Activated CD8-positive, alpha-beta T cell treated with anti-CD3 and anti-CD28 coated beads, Interleukin-2, amount 10 ng/mL, durations not matched to agents 7 days and 5 days (primary cell): ENCODE measurements at places on chromosomes 3 and 15.
A peak's percentile ranks its signal among the peaks of the same experiment; 100 is the strongest.

DNA sequence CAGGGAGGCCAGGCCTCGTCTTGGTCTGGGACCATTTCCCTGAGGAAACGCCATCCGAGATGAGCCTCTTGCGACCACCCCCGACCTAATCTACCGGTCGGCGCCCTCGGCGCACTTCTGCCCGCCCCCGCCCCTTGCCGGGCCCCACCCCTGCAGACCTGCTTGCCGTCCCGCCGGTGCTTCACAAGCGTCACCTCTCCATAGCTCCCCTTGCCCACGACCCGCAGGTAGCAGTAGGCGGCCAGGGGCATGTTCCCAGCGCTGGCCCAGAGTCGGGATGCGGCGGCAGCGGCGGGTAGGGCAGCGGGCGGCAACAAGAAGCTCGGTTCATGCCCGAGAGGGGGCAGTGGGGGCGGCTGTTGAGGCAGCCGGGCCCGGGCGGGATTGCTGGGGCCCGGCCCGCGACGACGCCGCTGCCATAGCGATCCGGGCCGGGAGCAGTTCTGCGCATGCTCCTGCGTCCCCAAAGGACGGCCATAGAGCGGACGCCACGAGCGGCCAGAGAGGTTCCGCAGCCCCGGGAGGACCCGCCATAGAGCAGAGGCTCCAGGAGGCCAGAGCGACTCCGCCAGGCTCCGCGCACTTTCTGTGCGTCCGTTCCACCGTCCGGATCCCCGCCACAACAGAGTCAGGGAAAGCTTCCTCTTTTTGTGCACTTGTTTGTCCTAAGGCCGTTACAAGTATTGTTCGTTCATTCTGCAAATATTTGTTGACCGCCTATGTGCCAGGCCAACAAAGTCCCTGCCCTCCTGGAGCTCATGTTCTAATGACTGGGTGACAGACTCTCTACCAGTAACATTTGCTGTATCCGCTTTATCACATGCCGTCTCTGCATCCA is at the start of gene NEK4:
Gene NEK4 (minus strand): TSS at position 445 of the 838 bp plus-strand sequence. CDS start 194 bp downstream, at position 251.
- DNase-seq = peak; percentile 89

- DNase-seq = no peak
Observed at GRCh38 chr15:99628374-99629001, 62.7 kb downstream of the MEF2A start.

GRCh38 chr3:23819599-23820360 is 14.0 kb downstream of the UBE2E1 start:
- DNase-seq = no peak

DNA sequence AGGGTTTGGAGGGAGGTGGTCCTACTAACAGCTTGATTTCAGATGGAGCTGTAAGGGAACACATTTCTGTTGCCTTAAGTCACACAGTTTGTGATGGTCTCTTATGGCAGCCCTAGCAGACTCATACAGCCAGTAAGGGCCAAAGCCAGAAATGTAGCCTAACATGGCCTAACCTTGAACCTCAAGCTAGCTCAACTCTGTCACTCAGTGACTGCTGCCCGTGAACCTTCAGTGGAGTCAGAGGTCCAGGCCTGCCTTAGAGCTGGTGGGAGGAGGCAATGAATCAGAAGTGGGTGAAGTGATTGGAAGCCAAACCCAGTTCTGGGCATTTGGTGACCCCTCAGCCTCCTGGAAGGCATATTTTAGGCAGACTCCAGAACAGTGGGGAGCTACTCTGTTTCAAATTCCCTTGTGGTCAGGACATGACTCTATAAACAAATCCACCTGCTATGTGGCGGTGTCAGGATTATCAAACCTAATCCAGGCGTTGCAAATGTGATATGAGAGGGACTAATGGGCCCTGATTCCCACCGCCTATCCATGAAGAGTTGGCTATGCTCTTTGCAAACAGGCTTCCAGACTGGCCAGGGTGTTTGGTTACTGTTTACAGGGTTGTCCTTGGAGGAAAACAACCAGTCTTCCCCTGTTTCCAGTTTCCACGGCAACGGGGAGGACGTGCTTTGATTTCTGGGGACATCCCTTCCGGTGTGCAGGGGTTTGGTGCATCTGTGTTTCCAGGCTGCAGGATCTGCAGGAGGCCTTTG is 105.9 kb upstream of the AGBL1 start:
- no peak for DNase-seq

DNA sequence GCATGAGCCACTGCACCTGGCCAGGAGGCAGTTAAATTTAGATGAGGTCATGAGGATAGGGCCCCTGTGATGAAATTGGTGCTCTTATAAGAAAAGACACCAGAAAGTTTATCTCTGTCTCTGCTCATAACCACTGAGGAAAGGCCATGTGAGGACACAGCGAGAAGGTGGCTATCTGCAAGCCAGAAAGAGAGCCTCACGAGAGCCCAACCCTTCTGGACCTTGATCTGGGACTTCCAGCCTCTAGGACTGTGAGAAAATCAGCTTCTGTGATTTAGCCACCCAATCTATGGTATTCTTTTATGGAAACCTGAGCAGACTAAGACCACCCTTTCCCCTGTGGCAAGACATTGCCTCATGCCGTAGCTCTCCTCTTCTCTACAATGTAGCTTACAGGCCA is 337.6 kb downstream of the THSD4 start:
- no peak for DNase-seq

GRCh38 chr15:52558196-52558595 is 10.6 kb downstream of the ARPP19 start:
- peak; percentile 61 for DNase-seq

- DNase-seq = no peak
Observed at GRCh38 chr15:48380198-48380597, 49.0 kb downstream of the DUT start.

GRCh38 chr15:78201281-78202190 is 32.8 kb downstream of the ACSBG1 start:
- DNase-seq = no peak

DNA sequence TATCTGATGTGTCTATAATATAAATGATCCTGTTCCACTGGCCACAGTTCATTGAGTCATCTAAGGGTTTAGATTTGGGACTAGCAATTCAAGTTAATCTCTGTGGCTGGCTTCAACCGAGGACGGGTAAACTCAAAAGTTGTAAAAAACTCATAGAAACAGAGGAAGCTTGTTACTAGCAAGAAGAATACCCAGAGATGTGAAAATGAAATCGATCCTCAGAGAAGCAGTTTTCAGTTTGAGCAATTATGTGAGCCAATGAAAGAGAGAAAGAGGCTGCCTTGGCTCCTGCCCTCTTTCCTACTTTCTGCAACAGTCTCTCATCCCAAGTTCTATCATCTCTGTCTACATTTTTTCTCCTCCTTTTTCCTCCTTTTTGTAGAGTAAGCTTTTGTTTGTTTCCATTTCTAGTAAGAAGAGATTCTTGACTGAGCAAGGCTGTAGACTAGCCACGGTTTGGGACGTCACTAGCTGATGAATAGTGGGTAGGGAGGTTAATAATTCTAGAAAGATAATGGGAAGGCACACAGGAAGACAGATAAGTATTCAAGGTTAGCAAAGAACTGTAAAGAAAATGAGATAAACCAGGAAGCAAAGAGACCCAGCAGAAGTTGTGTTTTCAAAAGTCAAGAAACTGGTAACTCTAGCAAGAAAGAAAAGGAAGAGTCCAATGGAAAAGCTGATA is 298.9 kb upstream of the NR2F2 start:
- DNase-seq = no peak

- no peak for DNase-seq
Observed at GRCh38 chr3:77468626-77469020, 428.7 kb downstream of the ROBO2 start.

DNA sequence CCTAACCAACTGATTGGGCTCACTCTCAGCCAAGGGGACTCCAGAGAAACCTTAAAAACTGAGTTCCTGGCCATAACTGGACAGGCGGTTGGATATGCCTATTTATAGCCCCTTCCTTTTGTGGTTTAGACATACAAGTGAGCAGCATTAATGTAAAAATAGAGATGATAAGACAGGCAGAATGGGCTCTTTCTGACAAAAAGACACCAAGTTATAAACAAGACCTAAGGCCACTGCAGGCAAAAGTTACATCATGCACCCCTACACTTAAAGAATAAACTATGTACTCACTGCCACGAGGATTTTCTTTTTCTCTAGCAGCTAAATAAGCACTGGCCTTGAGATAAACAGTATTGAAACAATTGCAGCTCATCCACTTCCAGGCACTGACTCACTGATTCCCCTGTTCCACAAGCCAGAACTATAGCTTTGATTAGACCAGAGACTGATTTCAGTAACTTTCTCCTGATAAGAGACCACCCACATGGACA is 30.1 kb downstream of the SUCNR1 start:
- no peak for DNase-seq

DNA sequence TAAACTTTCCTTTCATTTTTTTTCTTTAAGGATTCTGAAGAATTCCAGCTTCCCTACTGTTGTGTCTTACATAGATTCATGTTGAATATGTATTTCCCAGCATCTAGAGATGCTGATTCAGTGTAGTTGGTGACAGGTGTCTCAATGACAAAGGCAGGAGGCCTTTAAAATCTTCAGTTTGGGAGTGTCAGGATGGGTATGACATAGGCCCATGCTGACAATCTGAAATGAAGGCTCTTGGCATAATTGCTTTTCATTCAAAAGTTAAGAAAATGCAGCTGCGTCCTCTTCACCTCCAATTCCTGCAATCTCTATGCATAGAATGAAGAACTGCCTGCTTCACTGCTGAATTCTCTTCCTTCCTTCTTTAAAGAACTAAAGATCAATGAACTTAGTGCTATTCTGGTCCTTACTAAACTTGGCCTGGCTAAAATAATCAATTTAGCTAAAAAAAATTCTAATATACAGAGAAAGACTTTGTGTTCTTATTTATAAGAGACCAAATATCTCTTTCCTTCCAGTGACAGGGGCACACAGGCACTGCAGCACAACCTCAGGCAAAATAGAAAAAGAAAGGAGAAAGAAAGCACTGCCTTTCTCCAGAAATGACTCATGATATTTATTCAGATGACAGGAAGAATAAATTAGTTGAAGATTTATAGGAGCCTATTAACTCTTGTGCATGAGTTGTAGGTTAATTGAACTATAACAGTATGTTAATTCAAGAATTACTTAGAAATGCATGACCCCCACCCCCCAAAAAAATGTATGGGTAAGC is 152.6 kb upstream of the GBE1 start:
- DNase-seq = no peak

GRCh38 chr15:33142708-33143107 is 51.8 kb downstream of the FMN1 start:
- no peak for DNase-seq

DNA sequence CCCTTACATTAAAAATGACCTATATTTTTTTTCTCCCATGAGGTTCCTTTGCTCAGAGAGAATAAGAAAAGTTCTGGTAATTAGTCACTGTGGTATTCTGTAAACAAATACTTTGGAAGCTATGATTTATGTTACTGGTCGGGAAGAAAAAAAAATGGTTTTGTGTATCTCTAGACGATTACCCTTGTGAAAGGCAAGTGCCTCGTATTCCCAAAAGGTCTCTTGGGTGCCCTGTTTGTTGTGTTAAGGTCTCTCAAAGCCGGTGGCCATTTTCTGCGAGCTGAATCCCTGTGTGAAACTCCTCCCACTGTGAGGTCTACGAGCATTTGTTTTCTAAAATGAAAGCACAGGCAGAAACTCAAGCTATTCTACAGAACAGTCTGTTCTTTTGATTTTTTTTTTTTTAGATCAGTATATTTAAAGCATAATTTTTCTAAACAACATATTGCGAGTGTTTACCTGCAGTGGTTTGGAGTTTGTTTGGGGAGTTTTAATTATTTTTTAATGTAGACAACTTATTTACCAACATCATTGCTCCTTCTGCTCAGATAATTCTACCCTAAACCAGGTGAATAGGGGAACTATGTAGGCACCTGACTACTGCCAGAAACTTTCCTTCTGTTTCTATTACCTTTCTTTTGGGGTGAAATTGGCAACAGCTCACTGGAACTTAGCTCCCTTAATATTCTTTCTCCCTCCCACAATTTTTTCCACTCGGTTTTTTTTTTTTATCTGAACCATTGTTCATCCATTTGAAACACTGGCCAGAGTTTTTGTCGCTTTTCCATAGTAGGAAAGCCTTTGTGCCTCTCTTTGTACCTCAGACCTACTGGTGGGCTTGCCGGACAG is 44.0 kb downstream of the ZBTB38 start:
- peak; percentile 79 for DNase-seq

- DNase-seq = no peak
Observed at GRCh38 chr3:141379250-141379966, 11.1 kb downstream of the ZBTB38 start.

DNA sequence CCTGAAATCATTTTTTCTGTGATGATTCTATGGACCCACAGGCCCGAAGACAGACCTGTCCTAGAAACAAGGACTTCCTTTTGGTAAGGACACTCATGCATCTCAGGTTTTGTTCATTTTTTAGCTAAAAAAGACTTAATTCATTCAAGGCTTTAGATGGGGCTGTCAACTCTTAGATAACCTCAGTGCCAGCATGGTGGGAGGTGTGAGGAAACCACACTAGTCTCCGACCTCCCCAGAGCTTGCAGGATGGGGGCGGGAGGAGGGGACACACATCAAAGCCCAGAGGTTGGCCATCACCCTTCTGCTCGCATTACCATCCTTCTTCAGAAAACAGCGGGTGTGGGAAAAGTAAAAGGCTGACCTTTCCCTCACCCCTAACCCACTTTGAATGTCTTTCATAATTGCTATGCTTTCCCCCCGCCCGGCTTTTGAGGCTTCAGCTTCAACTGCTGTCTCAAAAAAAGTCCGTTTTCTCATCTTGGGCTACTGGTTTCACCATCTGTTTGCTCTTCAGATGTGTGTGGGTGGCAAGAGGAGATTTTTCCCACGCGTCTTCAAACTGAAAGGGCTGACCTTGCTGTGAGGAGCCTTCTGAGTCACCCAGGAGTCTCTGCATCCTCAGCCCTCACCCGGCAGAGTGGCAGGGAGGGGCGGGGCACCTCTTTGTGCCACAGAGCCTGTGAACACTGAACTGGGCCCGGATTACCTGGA is 27.6 kb upstream of the CXCR6 start:
- peak; percentile 78 for DNase-seq

GRCh38 chr15:94272251-94272898 is 41.0 kb downstream of the MCTP2 start:
- peak; percentile 42 for DNase-seq

DNA sequence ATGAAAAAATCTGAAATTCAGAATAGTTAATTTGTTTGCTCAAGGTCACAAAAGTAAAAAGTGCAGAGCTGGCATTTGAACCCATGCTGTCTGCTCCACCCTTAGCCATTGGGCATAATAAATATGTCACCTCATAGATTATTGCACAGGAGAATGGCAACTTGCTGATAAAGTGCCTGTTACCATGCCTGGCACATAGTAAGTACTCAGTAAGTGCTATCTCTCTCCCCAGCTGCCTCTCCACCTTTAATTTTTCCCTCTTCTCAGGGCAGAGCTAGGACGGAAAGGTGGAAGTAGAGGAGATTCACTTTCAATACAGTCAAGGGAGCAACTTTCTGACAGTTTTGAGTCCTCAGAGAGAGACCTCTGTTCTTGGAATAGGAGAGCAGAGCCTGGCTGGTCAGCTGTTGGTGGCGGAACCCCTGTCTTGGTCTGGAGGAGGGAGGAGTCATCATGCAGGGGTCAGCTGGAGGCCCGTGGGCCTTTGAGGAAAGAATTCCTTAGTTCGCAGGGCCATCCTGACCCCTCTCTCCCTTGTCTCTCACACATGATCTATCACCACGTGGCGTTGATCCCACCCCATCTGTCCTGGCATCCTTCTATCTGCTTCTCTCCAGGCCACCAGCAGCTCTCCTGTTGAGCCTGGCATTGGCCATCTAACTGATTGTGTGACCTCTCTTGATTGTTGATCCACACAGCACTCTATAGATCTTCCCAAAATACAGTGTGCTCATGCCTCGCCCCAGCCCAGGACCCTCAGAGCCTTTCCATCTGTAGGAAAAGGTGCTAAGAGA is 149.3 kb downstream of the RPLP1 start:
- no peak for DNase-seq

- DNase-seq = no peak
Observed at GRCh38 chr3:70805061-70805889, 492.8 kb upstream of the MDFIC2 start.
